ENCODE measurements at places on chromosomes 12 and 14.

- DNase-seq = no peak
These were observed 11.3 kb downstream of the ATP2B1 start for GRCh38 chr12:89697296-89697695.

- no peak for DNase-seq
These were observed 45.6 kb downstream of the PITPNM2 start for GRCh38 chr12:123105211-123105826.

DNA sequence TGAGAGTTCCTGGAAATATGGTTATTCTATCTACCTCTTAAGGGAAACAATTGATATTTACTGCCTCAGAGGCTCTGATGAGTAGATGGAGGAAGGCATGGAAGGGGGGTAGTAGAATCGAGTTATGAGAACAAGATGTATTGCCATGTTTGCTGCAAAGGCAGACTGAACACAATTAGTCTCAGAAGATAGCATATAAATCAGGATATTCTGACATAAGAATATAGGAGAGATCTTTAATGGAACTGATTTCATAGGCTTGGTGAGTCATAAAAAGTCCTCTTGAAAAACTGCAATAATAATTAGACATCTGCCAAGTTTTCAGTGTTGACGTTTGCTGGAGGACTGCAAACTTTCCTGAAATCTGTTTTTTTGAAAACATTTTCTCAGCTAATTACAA, 636.1 kb downstream of the TMTC2 start:
- no peak for DNase-seq

GRCh38 chr14:77623201-77623600, 6.8 kb upstream of the SPTLC2 start:
- no peak for DNase-seq

DNA sequence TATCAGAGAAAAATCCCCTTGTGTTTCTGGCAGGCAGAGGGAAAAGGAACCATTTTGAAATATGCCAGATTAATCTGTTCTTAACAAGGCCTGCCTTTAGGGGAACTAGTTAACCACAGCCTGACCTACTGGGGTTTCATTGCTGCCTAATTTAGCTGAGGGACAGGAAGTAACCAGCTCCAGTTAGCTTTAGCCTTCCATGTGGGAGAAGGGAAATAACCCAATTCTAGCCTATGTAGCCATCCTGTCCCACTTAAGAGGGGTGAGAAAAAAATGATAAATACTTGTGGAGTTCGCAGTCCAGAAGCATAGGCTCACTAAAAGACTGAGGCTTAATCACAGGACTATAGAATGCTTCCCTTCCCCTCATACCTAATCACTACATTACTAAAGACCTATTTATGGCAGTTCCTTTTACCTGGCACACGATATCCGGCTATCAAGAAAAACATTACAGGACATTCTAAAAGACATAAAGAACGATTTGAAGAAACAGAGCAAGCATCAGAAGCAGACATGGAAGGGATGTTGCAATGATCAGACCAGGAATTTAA, 22.8 kb downstream of the COX8C start:
- no peak for DNase-seq

DNA sequence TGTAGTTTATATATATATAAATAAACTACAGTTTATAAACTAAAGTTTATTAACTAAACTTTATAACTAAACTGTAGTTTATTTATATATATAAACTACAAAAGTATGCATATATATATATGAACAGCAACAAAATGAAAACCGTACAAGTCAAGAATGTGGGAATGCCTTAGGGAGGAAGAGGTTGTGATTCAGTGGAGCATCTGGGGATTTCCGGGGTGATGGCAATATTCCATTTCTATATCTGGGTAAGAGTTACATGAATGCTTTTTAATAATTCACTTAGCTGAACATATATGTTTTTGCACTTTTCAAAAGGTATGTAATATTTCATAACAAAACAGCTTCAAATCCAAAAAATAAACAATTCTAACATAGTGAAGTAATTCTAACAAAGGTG, 30.1 kb upstream of the CAND1 start:
- no peak for DNase-seq

DNA sequence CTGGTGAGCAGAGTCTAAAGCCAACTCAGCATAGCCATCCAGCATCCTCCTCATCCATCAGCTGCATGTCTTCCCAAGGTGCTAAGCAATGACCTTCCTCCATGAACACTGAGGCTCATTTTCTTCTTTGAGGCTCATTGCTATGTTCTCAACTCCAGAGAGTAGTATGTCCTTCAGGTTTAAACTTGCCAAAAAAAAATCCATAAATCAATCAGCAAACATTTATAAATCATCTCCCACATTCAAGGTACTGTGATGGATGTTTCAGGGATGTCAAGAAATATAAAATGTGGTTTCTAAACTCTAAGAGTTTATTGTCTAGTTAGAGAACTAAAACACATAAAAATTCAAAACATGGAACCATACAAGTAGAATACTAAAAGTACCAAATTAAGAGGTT, 29.8 kb upstream of the MDM1 start:
- no peak for DNase-seq

DNA sequence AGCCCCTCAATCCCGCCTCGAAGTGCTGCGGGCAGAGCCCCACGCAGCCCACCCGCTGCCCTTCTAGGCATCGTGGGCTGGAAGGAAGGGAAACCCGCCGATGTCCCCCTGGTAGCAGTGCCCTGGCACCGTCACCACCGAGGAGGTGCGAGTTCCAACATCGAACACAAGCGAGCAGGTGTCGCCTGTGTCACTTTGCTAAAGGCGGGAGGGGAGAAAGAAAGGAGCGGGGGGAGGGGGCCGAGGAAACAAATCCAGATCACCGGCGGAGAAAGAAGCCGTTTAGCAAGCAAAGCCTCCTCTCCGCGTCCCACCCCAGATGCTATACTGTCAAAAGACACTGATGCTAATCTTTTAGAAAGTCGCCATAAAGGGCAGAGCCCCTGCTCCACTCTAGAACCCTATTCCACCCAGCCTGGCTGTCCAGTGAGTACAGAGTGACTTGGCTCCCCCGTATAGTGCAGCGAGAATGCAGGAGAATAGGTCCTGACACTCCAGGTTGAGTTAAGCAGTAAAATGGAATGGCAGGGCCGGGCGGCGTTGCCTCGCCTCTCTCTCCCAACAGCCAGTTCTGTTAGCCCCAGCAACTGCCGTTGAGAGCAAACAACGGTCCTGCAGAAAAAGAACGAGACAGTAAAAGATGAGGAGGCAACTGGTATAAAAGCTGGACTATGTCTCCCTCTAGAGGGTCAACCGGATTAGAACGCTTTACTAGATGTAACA, 67.9 kb upstream of the USP15 start:
- no peak for DNase-seq

- DNase-seq = no peak
These were observed 196.9 kb downstream of the ALG10 start for GRCh38 chr12:34219046-34219770.

DNA sequence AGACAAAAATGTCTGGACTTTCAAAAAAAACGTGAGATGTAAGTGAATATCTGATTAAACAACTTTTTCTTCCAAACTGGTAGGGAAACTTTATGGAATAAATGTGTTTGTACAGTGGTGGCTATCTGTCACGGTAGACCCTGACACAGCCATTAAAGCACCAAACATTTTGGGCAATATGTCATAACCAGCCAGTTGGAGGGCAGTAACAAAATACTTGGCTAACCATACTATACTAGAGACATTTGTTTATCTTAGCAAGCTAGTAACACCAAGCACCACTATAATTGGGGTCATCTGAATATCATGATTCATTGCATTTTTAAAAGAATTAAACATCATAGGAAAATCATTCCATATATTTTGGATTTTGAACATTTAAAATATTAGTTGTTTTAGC, 6.0 kb upstream of the MYF6 start:
- DNase-seq = no peak

GRCh38 chr14:29829851-29830250, 97.8 kb downstream of the PRKD1 start:
- no peak for DNase-seq

- peak; percentile 26 for DNase-seq
These were observed 1.1 kb upstream of the CKAP4 start for GRCh38 chr12:106248846-106249371.

- no peak for DNase-seq
These were observed 152.5 kb upstream of the BTG1 start for GRCh38 chr12:92297932-92298696.

DNA sequence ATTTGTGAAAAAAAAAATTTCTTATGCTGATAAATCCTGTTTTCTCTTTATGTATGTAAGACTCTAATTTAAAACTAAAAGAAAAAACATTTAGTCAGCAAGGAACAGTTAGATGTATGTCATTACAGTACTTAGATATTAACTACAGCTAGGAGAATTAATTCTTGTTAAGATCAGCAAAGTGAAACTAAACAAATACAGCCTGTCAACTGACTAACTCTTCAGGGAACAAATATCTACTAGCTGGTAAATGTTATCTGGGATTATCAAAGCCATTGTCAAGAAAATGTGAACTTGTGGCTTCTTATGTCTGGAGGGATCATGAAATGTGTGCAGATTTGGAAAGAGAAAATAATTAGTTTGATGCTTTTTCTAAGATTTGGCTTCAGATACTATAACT, 27.5 kb downstream of the MGAT4C start:
- DNase-seq = no peak

- no peak for DNase-seq
These were observed 148.6 kb upstream of the VASH1 start for GRCh38 chr14:76612654-76613053.

- DNase-seq = no peak
These were observed 557.0 kb downstream of the SLC6A15 start for GRCh38 chr12:84355561-84355960.

DNA sequence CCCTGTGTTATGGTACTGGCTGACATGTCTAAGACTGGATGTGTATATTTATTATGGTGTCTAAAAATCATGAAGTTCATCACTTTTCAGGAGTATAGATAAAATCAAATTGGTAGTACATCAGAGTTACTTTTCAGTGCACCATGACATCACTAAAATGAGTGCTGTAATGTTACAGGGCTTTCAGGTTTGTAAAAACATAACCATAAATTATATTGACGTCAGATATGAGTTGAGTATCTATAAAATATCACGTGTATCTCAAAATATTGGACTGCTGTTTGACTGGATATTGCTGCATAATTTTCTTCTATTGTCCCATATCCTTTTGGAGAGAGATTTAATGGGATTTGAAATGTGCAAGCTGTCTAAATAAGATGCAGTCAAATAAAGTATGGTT, 22.0 kb downstream of the NAA30 start:
- DNase-seq = no peak

DNA sequence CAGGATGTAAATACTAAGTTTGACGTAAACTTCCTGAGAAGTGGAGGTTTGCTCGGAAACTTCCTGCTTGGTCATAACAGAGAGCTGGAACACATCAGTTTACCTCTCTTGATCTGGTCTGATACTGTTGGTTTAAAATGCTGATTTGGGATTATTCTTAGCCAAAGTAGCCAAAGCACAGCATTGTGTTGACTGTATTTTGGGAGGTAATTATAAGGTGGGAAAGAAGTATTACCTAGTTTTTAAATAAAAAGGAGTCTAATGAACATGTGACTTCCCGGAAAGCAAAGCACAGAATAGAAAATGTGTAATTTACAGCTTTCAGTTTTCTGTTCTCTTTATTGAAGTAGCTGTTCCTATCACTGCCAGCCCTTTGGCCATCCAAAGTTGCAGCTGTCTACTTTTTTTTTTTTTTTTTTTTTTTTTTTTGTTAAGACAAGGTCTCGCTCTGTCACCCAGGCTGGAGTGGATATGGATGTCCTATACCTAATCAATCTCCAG, 52.2 kb upstream of the SRP54 start:
- DNase-seq = no peak

GRCh38 chr12:127881371-127882140, 385.4 kb upstream of the TMEM132C start:
- DNase-seq = no peak

DNA sequence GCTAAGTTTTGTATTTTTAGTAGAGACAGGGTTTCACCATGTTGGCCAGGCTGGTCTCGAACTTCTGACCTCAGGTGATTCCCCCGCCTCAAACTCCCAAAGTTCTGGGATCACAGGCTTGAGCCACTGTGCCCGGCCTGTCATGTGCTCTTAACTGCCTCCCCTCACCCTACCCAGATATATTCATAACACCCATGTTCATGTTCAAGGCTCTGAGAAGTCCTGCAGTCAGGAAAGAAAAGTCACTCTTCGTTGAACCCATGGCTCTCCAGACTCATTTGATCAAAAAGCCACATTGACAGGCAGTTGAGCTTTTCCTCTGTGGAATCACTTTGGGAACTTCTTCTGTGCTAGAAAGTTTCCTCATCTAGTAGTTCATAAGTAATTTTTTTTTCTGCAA, 545.5 kb upstream of the TBX3 start:
- DNase-seq = no peak

DNA sequence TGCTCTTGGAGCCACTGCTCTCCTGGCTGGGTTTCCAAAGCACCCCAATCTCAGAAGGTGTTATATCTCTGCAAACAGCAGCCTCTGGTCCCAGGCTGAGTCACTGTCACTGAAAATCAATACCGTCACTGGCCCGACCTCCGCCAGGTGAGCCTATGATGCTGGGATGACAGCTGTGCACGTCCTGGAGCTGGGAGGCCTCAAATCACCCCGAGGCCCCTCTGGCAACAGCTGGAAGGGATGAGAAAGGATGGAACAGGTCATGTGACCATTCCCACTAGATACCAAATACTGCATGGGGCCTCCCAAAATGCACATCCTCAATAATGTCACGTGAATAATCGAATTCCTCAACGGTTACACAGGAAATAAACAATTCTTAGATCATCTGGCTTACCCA, 190.8 kb downstream of the TTC7B start:
- no peak for DNase-seq

- DNase-seq = no peak
These were observed 9.7 kb upstream of the CMKLR1 start for GRCh38 chr12:108348842-108349241.

GRCh38 chr12:115437061-115437567, 753.1 kb upstream of the TBX3 start:
- no peak for DNase-seq

- no peak for DNase-seq
These were observed 2.6 kb downstream of the PRKCH start for GRCh38 chr14:61323970-61324369.

- no peak for DNase-seq
These were observed 22.8 kb upstream of the RPLP0 start for GRCh38 chr12:120223458-120224303.

DNA sequence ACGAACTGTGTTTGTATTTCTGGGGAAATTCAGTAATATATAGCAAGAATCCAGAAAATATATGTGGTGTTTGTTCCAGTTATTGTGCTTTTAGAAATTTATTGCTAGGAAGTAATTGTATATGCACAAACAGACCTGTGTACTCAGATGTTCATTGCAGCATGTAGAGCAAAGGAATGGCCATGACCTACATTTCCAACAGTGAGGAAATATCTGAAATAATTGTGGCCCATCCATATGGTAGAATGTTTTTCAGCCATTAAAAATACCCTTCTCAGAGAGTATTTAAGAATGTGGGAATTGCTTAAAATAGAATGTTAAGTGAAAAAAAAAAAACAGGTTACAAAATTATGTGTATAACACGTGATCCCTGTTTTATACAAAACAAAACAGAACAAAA, 77.3 kb downstream of the TMX1 start:
- DNase-seq = no peak
